CD4-positive, alpha-beta T cell treated with Interleukin-21 for 1 hour (primary cell): ENCODE measurements at places on chromosomes 4 and X.

DNA sequence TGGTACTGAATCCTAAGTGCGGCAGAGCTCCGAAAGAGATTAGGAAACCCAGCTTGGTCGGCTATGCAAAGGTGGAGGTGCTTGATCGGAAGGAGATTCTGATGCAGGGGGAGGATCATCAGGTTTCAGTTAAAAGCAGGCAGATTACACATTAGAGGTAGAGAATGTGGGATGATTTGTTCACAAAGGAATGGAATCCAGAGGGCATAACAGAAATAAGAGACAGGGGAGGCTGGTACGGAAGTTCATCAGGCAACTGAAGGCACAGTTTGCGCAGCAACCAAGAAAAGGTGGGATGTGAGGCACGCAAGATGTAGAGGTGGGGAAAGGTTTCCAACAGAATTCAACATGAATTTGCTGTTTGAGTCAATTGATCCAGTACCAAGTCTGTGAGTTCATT lies 424 bp upstream of the ZNF330 start:
- DNase-seq: no peak

DNA sequence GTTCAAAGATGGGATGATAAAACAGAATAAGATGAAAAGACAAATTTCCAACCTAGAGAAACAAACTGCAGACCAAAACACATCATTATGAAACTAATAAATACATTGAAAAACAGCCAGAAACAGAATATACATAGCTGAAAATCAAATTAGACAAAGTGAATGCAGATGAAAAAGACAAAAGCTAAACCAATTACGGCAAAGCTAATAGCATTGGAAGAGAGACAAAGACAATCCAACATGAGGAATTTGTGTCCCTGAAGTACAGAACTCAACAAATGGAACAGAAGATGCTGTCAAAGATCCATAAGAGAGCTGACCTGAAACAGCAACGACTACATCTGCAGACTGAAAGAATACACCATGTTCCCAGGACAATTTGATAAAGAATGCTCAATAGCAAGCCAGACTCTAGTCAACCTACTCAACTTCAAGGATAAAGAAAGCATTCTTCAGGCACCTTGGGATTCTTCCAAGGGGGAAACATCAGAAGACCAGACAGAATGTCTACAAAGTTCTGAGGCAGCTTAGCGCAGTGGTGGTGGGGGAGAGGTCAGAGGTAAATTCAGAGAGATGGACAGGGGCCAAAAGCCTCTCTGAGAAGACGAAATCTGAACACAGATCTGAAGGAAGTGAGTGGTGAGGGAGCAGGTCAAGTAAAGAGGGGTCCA lies 27.4 kb upstream of the IRAK1 start:
- no peak for DNase-seq

DNA sequence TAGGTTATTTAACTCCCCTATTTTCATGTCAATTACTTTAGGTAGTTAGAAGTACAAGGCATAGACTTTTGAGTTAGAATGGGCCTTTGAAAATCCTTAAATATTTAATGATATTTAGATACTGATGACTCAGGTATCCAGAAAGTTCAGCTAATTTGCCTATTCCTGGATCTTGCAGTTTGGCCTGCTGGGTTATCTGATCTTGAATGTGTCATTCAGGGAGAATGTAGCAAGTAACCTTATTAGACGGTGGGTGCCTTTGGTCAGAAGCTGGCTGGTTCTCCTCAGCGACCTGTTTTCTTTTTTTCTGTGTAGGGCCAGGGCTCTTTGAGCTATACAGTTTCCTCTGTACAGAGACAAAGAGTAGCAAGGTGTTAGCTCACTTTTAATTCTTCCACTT lies 42.0 kb downstream of the MTM1 start:
- DNase-seq: no peak

DNA sequence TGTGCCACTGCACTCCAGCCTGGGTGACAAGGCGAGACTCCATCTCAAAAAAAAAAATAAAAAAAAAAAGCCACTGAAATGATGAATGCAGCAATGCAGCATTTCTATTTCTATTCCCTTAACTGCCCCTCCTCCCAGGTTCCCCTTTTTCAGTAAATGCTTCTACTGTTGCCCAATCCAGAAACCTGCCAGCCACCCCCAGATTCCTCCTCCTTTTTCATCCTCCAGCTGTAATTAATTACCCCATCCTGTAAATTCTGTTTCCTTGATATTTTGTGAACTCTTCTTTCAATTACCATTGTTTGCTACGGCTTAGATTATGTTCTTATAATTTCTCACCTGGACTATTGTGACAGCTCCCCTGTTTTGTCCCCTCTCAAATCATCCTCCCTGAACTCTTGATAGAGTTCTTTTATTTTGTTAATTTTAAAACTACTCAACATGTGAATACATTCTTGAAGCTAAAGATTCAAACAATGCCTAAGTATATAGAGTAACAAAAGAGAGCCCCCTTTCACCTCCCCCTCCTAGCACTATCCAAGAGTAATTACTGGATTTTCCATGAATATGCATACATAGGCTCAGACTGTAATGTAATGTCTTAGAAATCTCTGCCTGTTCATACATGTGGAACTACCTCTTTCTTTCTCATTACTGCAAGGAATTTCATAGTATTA lies 140.6 kb upstream of the GPC4 start:
- no peak for DNase-seq

GRCh38 chrX:10168226-10168625 lies 11.5 kb downstream of the CLCN4 start:
- DNase-seq: no peak

GRCh38 chrX:73577361-73577760 lies 14.4 kb downstream of the CHIC1 start:
- no peak for DNase-seq

DNA sequence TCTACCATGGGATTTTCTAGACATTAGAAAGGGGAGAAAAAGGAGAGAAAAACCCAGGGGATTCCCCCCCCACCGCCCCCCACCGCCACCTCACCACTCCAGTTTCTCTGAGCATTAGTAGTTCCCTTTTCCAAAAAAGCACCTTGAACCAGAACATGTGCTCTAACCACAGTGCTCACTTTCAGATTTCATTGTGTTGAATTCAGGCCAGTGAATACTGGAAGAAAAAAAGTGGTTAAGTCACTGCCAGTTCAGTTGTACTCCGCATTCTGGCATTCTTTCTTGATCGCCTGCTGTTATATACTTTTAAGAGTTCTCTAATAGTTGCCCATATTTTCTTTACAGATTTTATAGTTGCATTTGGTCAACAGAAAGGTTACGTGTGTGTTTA lies 40.9 kb downstream of the JADE3 start:
- DNase-seq: no peak

DNA sequence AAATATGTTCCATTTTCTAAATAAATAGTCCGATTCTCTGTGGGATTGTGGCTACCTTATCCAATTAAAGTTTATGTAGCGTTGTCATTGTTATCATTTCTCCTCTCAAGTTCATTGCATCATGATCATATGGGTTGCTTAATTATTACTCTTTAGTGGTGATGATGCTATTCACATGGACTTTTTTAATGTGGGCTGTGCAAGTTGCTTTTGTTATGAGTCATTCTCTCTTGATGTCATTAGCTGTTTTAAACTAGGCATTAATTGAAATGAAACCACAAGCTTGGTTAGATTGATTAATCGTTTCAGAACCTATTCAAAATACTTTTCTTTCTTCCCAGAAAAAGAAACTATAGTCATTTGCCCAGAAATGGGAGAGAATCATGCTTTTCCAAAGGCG lies 38.2 kb downstream of the NHS start:
- DNase-seq: no peak

DNA sequence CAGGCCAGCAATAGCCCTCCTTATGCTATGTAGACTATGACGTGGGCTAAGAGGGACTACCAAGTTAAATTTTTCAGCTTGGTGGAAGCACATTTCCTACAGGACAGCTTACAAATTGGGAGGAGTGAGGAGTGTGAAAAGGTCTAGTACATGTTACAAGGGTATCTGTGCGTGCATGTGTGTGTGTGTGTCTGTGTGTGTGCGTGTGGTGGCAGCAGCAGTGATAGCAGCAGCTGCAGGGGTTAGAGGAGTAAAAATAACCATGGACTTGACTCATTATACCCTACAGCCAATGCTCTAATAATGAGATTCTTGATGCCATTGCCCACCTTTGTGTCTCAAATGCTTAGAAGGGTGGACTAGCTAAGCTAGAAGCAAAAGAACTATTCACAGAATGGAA lies 88.6 kb downstream of the SLC9A7 start:
- no peak for DNase-seq

DNA sequence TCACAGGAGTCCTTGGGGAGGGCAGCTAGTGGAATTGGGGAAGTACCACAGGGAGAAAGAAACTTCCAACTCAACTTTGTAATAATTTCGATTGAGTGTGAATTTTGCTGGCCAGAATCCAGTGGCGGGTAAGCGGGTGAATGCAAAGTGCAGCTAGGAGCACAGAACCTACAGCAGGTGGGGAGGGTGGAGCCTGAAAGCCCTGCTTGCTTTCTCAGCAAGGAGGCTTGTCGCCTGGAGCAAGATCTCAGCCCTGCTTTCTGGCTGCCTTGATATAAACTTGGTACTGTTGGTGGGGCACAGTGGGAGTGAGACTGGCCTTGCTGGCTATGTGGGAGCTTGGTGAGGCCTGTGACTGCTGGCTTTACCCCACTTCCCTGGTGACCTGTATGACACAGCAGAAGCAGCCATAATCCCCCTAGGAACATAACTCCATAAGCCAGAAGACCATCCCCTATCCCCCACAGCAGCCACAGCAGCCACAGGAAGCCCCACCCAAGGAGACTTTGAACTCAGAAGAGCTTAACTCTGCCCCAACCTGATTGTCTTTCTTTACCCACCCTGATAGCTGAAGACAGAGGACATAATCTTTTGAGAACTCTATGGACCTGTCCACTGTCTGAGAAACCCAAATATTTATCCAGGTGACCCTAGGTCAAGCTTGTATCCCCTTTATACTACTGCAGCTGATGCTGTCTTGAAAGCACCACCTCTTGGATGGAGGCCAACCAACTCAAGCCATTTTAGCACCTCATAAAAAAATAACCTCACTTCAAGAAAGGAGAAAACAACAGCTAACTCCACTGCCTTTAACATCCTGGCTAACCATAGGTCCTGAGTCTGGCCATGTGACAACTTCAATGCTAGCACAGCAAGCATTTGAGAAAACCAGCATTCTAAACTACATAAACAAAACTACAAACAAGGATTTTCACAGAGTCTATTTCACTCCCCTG lies 87.2 kb upstream of the PDE5A start:
- no peak for DNase-seq

DNA sequence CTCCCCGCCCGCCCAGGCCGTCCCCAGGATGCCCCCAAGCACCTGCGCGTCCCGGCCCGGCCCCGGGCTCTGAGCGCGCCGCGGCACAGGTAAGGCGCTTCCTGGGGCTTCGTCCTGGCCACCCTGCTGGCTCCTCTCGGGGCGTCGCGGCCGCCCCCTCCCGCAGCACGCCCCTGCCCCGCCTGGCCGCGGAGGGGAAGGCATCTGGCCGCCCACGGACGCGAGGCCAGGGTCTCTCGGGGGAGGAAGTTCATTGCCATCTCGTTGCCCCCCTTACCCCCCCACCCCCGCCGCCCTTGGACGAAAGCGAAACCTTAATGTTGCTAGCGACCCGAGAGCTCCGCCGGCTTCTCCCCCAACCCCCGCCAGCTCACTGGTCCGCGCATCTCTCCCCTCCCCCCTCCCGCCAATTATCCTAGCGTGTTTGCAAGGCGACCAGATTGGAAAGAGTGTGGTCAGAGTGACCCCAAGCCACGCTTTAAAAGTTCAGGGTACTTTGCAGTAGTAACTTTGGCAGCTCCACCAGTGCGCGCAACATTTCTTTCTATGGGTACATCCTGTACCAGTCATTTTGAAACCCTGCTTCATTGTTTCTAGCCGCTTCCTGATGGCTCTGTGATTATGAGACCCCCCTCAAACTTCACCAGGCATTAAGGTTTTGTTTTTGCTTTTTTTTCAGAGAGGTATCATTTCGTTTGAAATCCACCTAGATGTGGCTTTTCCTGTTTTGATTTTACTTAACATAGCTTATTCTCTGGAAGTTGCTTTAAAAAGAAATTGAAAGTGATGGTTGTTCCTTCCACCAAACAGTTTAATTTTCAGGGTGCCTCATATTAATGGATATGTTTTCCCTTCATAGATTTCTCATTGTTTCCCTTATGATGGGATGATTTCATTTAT lies 626 bp downstream of the TBC1D1 start:
- peak; percentile 65 for DNase-seq

- no peak for DNase-seq
Measured at GRCh38 chr4:133555671-133556070, 406.6 kb downstream of the PCDH10 start.

DNA sequence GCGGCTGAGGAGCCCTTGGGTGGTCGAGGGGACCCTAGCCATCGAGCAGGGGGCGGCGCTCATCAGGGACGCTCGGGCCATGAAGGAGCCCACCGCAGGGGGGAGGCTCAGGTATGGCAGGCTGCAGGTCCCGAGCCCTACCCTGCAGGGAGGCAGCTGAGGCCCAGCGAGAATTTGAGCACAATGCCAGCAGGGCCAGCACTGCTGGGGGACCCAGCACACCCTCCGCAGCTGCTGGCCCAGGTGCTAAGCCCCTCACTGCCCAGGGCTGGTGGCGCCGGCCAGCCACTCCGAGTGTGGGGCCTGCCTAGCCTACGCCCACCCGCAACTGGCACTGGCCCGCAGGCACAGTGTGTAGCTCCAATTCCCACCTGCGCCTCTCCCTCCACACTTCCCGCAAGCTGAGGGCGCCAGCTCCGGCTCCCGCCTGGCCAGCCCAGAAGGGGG lies 325.4 kb upstream of the FRG1 start:
- no peak for DNase-seq

- DNase-seq: peak; percentile 61
Measured at GRCh38 chrX:48468693-48469691, 1.1 kb downstream of the SLC38A5 start.

GRCh38 chrX:119753001-119753400 lies 5.4 kb upstream of the SOWAHD start:
- no peak for DNase-seq

- peak; percentile 42 for DNase-seq
Measured at GRCh38 chrX:19889582-19890342, 2.4 kb upstream of the SH3KBP1 start.

DNA sequence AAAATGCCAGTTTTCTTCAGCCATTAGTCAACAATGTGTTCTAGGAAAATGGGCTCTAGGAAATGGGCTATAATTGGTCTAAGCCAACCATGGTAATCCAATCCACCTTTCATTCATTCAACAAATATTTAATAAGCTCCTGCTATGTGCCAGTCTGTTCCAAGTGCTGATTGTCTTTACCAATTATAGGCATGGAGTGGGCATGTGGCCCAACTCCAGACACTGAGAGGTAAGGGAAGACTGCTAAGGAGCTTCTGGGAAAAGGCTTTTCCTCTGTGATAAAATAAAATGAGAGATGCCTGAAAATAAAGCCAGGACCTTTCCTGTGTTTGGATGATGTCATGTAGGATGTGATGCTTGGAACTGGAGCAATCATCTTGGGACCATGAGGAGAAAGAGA lies 43.3 kb downstream of the HOPX start:
- DNase-seq: no peak

- no peak for DNase-seq
Measured at GRCh38 chrX:153922932-153923857, 2.9 kb downstream of the ARHGAP4 start.

DNA sequence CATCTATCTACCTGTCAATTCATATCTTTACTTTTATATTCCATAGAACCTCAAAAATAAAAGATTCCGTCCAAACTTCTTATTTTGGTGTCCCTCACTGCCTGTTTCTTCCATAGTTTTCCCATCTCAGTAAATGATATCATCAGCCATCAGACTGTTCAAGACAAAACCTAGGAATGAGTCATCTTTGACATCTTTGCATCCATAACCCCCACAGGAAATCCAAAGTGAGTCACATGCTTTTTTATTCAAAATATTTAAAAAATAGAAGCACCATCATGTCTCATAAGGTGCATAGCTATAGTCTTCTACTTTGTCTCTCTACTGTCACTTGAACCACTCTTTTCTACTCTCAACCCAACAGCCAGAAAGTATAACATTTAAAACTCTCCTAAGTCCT lies 29.9 kb upstream of the CXXC4 start:
- no peak for DNase-seq
